Epithelial cell of proximal tubule (primary cell): ENCODE measurements at places on chromosomes 16 and 17.

DNA sequence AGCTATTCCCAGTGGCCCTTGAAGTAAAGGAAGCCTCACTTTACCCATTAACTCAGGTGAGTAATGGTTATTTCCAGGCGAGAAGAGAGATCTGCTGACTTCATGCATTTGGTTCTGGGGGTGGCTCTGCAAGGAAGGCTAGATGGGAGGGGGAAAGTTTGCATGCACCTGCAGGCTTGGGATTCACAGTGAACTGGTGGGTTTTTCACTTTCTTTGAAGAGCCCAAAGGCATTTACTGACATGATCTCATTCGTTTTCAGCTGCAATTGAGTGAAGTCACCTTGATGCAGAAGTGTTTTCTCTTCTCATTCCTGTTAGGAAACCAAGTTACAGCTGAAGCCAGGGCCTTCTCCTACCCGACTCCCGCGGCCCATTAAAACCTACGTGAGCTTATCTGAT, 131.0 kb upstream of the N4BP1 start:
- DNase-seq = no peak

- no peak for DNase-seq
These were observed 679.3 kb upstream of the EEF2KMT start for GRCh38 chr16:5776876-5777275.

GRCh38 chr16:35516551-35516950, 2057.1 kb downstream of the TP53TG3F start:
- no peak for DNase-seq

DNA sequence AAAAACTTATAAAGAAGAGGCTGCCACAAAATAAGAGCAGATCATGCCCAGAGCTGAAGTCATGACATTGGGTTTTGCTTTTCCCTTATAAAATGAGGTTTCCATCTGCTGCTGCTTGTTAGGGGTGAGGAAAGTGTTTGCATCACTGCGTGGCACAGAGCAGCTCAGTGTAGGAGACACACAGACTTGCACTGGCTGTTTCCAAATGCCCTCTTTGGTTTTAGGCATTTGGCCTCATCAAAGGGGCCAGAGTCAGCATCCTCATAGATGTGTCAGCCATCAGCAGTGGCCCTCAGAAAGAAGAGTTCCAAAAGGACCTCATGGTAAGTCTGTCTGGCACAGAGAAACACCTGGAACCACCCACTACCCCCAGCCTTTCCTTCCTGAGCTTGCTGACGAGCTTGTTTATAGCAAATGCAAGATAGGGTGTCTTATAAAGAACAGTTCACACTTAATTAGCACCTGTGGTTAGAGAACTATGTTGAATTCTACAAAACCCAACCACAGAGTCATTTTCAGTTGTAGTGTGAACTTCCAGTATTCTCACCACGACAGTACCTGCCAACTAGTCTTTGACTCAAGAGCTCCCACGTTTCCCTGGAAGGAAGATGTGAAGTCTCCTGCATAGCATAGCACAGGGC, 17.0 kb downstream of the VWA3A start:
- DNase-seq = no peak

DNA sequence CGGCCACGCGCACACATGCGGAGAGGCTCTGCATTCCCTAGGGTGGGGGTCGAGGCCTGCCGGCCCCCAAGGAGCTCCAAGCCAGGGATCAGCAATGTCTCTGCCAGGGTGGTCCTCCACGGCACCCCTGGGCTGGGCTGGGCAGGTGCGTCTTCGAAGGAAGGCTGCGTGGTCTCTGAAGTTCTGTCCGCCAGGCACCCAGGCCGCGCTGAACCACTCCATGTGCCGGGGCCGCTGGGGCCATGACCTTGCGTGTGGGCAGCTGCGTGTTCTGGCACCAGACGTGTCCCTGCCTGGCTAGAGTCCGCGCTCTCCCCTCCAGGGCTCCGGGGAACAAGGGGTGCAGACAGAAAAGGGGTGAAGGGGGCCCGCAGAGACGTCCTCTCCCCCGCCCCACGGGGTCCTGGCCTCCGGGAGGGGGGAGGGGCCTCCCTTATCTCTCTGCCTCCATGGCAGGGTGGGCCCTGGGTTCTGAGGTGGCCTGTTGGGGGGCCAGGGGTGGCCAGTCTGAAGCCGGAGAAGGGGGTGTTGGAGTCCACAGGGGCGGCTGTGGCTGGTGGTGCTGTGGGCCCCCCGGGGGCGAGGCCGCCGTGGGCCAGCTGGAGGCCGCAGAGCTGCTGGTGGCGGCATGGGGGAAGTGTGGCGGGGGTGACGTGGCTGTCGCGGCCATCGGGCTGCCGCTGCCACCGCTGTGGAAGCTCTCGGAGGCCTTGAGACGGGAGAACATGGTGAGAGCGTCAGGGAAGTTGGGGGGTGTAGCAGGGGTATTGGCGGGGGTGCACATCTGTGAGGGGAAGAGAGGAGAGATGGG, 5.3 kb downstream of the UBALD1 start:
- DNase-seq = no peak

GRCh38 chr16:79823639-79824038, 223.1 kb upstream of the MAF start:
- DNase-seq = no peak

DNA sequence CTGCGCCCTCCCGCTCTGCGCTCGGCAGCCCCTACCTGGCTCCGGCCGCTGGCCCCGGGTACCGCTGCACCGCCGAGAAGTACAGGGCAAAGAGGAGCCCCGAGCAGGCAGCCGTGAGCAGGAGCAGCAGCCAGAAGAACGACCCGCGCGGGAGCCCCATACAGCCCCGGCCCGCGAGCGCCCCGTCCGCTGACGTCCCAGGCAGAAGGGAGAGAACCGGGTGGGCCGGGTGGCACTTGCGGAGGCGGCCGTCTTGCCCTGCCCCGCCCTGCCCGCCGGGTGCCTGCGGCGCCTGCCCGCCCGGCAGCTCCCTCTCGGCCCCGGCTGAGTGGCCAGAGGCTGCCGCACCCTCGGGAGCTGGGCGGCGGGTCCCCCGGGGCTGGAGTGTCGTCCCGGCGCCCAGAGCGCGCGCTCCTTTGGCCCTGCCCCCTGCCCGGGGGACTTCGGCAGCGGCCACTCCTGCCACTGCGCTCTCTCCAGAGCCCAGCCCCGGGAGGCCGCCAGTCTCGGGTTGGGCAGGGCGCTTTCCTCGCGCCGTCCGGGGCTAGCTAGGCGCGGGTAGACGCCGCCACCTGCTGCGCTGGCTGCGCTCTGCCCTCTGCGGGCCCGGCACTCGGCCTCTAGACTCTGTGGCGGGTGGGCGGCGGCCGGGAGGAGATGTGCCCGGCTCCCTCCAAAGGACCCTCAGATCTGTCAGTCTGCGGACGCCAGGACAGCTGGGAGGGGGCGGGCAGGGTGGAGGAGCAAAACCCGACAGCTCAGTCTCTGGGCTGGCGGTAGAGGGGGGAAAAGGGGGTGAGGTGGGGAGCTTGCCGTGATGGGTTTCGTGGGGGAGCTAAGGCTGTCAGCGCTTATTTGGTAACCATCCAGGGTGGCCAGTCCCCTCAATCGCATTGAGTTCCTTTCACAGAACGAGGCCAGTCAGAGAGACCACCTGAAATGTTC, at the start of gene ST6GALNAC2:
Gene ST6GALNAC2, minus strand, starts transcription at position 212 of the 945 bp plus-strand sequence. Its CDS starts 52 bp downstream, at position 160.
- DNase-seq = no peak

DNA sequence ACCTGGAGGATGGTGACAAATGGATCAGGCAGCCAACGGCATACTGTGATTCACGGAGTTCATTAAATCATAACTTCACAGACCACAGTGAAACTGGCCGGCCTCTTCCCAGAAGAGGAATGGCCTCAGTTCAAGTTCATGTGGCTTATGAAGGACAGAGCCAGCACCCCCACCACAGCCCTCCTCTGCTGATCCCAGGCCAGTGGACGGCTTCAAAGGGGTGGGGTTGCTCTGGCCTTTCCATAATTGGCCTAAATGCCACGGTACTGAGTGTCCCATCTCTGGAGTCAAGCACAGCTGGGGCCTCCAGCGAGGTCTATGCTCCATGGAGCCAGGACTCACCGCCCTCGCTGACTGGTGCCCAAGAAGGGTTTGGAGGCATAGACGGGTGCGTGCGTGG, 21.4 kb downstream of the GALNS start:
- no peak for DNase-seq

DNA sequence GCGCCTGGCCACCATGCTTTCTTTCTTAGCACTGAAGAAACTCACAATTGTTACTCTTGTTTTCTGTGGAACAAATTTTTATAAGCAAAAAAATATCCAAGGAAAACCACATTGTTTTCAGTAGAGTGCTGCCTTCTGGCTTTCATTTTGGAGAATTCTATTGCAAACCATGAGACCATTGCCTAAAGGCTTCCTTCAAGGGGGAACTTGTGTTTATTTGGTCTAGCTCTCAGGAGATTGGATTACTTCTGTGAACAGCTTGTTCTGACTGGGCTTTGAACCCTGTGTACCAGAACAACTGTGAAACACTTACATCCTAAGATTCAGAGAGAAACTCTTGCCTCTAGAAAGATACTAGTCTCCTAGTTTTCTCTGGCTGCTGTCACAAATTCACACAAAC, 32.1 kb downstream of the TOM1L1 start:
- no peak for DNase-seq

GRCh38 chr16:66435896-66436295, 8.8 kb downstream of the BEAN1 start:
- no peak for DNase-seq

GRCh38 chr16:87250431-87250960, 66.7 kb downstream of the C16orf95 start:
- DNase-seq = no peak

GRCh38 chr16:65279576-65279975, 157.7 kb upstream of the CDH11 start:
- no peak for DNase-seq

DNA sequence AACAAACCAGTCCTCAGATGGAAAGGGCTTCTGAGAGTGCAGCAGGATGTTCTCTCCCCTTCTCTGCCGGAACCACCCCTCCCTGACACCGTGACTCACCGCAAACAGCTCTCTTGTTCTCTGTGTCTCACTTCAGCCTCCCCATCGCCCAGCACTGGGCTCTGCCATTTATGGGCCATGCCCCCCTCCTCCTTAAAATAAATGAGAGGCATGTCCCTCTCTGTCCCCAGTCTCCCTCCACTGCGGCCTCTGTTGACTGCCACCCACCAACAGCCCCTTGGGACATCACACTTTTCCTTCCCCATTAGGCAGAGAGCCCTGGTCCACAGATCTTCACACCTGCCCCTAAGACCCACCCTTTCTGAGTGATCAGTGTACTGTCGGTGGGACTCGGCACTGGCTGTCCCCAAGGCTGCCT, 6.3 kb downstream of the CCDC102A start:
- no peak for DNase-seq

DNA sequence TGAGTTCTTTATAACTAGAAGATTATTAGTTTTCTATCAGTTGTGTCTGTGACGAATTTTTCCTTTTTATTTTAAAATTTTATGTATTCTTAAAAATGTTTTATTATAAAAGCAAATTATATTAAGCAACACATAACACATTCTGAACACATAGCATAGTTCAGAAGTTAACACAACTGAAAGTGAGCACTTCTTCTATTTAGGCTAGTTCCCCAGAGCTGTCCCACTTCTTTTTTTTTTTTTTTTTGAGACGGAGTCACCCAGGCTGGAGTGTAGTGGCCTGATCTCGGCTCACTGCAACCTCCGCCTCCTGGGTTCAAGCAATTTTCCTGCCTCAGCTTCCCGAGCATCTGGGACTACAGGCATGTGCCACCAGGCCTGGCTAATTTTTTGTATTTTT, 37.7 kb upstream of the ALDH3A2 start:
- DNase-seq = no peak

- no peak for DNase-seq
These were observed 3.8 kb downstream of the SMARCD2 start for GRCh38 chr17:63838631-63839171.

GRCh38 chr16:84423416-84423837, 55.1 kb downstream of the ATP2C2 start:
- DNase-seq = peak; percentile 4

DNA sequence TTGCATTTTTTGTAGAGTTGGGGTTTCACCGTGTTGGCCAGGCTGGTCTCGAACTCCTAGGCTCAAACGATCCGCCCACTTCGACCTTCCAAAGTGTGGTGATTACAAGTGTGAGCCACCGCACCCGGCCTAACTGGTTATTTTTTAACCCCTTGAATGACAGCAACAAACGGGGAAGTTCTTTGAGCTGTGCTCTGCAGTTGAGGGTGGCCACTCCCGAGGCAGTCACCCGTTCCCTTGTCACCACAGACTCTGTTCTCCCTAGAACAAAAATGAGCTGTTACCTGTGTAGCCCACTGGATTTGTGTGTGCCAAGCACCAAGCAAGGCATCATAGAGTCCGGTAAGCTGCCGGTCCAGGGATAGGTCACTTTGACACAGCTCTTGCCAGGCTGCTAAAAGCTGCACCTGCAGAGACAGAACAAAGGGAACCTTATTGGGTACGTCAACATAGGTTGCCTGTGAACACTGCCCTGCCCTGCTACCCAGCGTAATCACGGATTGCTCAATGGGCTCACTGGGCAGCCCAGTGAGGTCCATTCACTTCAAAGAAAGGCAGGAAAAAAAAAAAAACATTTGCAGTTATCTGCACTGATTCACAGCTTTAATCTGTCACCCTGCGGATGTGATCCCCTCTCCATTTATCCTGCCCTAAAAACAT, 19.6 kb downstream of the COG7 start:
- DNase-seq = no peak

- no peak for DNase-seq
These were observed 30.0 kb downstream of the SREBF1 start for GRCh38 chr17:17806611-17807274.

DNA sequence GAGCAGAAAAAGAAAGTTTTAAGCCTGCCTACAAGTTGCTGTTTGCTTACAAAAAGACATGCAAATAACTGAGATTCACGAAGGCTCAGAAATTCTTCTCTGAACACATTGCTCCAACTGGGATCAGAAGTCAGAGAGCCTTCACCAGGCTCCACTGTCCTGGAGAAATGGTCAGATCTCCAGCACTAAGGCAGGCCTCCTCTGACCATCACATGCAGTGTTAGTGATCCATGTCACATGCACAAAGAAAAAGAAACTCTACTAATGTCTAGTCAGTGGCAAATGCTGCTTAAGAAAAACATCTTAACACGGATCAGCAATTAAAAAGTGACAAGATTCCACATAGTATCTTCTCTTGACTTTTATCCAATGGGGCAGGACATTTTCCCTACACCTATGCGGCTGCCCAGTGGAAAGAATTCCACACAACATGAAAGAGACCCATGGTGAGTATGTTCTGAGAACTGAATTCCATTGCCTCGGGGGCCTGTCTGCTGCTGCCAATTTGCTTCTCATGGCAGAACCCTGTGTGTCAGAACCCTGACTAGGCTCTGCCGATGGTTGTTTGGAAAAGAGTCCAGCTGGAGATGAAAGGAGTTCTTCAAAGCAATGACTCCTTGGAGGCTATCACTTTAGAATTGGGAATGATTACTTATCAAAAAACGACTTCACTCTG, 96.6 kb downstream of the HIC1 start:
- no peak for DNase-seq

DNA sequence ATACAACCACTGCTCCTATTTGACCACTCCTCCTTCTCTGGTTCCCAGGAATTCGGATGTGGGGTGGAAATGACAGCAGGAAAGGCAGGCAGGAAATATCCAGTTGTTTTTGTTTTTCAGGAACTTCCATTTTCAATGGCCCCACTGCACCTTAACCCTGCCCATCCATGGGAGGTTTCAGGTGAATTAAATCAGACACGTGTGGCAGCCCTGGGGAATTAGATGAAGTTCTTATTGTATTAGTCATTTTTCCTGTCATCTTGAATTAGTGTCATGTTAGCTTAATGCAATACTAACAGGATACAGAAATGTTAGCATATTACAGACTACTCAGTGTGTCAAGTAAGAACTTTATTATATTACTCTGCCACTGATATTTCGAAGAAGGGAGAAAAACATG, 146.4 kb downstream of the CHD9NB start:
- DNase-seq = no peak

GRCh38 chr17:58184308-58184985, 8.1 kb upstream of the EPX start:
- DNase-seq = no peak

GRCh38 chr16:47386201-47386718, 74.6 kb downstream of the ITFG1 start:
- DNase-seq = no peak
